ENCODE measurements at places on chromosomes 5 and 9. TPM values are rescaled to one million over a fixed set of nuclear protein-coding genes. Genes with fewer than 3 reads are reported as not detected.

PLAC8L1 gene
- 3.8 TPM for total RNA-seq

IRF1 gene
- total RNA-seq, result 82.4 TPM

NOXA1 gene
- total RNA-seq, result 12.0 TPM

DNA sequence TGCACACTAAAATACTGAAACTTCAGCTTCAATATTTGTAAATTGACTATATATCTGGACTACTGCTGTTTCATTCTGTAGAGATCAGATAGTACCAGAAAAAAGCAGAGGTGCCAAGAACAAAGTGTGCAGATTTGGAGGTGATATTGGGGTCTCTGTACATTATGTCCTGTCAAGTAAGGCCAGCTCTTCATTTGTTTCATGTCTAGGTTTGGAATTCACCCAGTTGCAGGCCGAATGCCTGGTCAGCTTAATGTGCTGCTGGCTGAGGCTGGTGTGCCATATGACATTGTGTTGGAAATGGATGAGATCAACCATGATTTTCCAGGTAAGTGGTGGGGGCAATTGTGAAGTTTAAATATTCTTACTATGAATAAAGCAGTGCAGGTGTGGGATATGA is 96.9 kb downstream of the NNT start:
- no peak overlapping the region for H3K4me3 ChIP-seq
- no peaks in the 10 kb centered on the region for H3K4me1 ChIP-seq
- no peaks in the 10 kb centered on the region for H3K36me3 ChIP-seq
- H3K27me3 ChIP-seq, result no peaks in the 10 kb centered on the region

GRCh38 chr9:123685489-123686083 is 244.3 kb downstream of the DENND1A start:
- H3K4me1 ChIP-seq, result peaks cover 36% of the 10 kb centered on the region
- H3K27me3 ChIP-seq, result no peaks in the 10 kb centered on the region
- DNase-seq, result no peak

GRCh38 chr5:72156946-72157624 is 49.8 kb downstream of the MAP1B start:
- DNase-seq, result no peak
- no peaks in the 10 kb centered on the region for H3K4me1 ChIP-seq
- H3K36me3 ChIP-seq, result peaks cover 5% of the 10 kb centered on the region
- H3K27ac ChIP-seq, result no peak overlapping the region
- no peaks in the 10 kb centered on the region for H3K27me3 ChIP-seq

DNA sequence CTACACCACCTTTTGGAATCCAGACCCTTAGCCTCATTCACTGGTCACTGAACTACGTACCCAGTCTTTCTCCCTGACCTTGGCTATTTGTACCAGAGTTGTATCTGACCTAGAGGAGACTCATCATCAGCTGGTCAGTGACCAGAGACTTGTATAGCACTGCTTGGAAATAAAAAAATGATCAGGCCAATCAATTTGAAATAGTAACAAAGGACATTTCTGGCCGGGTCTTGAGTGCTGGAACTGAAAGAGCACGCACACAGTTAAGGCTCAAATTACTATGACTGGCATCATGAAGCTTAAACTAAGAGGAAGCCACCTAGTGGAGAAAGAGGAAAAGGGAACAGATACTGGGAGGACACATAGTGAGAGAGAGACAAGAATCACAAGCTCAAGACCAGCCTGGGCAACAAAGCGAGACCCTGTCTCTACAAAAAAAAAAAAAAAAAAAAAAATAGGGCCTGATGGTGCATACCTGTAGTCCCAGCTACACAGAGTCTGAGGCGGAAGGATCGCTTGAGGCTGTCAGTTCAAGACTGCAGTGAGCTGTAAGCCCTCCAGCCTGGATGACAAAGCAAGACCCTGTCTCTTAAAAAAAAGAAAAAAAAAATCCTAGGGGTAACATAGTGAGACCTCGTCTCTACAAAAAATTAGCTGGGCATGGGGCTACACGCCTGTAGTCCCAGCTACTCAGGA is 12.8 kb upstream of the SRP19 start:
- no peaks in the 10 kb centered on the region for H3K27me3 ChIP-seq
- peak; percentile 21 for DNase-seq
- H3K4me3 ChIP-seq, result no peak overlapping the region
- H3K27ac ChIP-seq, result no peak overlapping the region

DNA sequence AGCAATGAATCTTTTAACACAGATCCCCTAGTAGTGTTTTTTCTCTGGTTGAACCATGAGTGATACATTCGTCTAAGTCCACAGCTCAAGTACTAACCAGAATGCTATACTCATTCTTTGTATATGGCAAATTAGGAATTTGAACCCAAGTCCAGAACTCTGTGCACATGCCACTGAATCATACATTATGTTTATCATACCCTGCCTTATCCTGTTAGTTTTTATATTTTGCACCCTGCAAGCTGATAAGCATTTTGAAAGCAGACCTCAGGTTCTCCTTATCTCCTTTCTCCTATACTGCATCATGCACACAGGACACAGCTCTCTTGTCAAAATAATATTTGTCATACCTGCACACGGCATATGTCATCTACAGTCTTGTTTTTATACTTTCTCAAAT is 54.6 kb upstream of the ELL2 start:
- no peaks in the 10 kb centered on the region for H3K27me3 ChIP-seq
- DNase-seq, result no peak
- no peak overlapping the region for H3K4me3 ChIP-seq
- H3K4me1 ChIP-seq, result no peaks in the 10 kb centered on the region
- no peak overlapping the region for H3K27ac ChIP-seq
- H3K36me3 ChIP-seq, result no peaks in the 10 kb centered on the region

DNA sequence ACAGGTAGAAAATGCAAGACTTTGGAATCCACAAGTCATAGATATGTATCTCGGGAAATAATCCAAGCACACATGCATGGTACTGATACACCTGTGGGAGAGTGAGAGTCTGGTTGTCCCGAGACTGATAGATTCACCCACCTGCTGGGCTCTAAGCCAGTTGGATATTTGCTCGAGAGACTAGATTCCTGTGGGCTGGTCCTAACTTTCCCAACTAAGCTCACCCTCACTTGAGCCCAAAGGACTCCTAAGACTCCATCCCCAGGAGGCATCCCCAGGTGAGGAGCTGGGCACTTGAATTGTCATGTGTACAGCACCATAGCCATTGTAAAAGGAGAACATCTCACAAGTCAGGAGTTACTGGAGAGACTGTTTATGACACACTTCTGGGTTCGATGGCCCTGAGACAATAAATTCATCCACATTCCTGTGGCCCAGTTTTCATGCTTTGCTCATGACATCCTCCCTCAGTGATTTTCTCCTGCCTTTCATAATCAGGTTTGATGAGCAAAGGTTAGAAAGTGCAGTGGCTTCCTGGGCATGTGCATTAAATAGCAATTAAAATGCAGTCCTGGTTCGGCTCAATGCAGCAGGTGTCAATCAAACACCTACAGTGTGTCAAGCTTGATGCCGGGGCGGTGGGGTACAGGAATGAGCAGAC is 18.1 kb downstream of the SLC1A1 start:
- H3K4me3 ChIP-seq, result peak overlapping the region; percentile 45
- no peaks in the 10 kb centered on the region for H3K27me3 ChIP-seq
- no peak for DNase-seq
- peaks cover 48% of the 10 kb centered on the region for H3K36me3 ChIP-seq
- peaks cover 73% of the 10 kb centered on the region for H3K4me1 ChIP-seq
